ENCODE measurements at places on chromosomes 6 and 20.

DNA sequence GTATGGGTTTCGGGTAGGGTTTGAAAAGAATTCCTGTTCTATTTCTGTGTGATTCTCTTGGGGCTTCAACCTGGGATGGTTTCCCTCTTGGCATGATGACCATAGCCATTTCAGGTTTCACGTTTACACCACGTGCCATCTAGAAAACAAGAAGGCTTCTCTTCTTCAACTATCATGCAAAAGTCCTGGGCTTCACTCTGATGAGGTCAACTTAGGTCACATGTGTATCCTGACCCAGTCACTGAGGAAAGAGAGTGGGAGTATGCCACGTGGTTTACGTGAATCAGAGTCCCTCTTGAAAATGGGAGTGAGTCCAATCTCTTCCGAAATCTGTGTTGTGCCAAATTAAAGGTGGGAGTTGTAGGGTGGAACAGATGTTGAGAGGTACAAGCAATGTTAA, 141.3 kb upstream of the INSM1 start:
- no peak for DNase-seq

- DNase-seq: peak; percentile 15
Measured at GRCh38 chr6:105449756-105450390, 47.0 kb upstream of the PREP start.

DNA sequence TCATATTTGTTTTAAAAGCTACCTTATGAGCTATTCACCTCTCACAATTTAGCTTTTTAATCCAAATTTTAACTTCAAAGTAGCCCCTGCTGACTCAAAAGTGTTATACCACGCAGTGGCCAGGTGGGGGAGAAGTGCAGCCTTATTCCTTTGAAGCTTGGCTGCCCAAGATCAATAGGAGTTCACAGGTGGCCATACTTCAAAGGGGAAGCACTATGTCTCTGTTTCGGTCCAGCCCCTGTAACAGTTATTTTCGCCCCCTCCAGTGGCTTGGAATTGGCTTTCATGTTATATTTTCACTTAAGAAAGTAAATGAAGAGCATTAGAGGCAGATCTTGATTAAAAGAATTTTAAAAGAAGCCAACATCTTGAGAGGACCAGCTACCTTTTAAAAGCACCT, 608.4 kb downstream of the EPHA7 start:
- peak; percentile 52 for DNase-seq

- DNase-seq: peak; percentile 78
Measured at GRCh38 chr6:169725125-169726048, 1.1 kb upstream of the PHF10 start.

- DNase-seq: peak; percentile 90
Measured at GRCh38 chr6:113457198-113457597, 399.9 kb upstream of the MARCKS start.

DNA sequence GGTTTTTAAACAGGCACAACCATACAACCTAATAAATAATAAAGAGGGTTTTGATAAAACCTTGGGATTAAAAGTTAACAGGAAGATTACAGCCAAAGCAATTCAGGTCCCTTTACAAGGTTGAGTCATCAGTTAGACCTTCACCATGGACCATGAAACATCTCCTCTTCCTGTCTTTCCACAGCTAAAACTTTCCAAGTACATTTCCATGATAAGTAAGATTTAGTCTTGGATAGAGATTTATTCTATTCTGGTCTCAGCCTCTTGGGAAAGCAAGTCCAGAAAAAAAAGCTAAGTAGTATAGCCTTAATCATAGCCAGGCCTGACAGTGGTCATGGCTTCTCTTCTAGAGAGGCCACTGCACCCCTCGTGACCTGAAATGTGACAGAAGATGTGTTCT, 2.9 kb upstream of the PRSS35 start:
- DNase-seq: no peak

- DNase-seq: no peak
Measured at GRCh38 chr6:96795481-96795880, 41.8 kb downstream of the GPR63 start.

DNA sequence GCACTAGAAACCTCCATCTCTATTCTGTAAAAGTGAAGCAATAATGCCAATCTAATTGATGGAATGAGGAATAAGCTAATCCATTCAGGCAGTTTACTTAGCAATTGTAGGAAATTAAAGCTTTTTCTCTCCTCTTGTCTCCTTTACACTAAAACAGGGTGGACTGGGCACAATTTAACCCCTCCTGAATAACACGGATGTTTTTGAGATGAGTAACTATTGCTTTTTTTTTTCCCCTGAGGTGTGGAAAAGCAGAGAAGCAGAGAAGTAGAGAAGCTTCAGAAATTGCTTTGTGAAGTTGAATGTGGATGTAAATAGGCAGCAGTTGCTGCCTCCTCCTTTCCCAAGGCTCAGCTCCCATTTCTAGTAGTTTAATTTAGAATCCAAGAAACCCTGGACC, 40.0 kb upstream of the GCNT2 start:
- no peak for DNase-seq

DNA sequence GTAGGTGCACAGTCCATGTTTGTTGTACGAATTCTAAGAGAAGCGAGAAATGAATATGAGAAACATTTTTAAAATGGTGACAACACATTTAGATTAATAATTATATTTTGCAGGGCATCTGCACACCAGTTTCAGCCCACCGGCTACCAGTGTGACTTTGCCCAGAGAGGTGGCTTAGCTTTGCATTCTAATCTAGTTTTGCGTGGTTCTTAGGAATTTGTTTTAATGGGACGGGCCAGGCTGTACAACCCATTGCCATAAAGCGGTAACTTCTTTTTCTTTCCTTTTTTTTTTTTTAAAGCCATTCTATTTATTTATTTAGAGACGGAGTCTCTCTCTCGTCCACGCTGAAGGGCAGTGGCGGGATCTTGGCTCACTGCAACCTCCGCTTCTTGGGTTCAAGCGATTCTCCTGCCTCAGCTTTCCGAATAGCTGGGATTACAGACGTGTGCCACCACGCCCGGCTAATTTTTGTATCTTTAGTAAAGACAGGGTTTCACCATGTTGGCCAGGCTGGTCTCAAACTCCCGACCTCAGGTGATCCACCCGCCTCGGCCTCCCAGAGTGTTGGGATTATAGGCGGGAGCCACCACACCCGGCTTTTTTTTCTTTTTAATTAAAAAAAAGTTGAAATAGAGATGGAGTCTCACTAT, 829 bp downstream of the MANBAL start:
- DNase-seq: no peak
